Activated CD4-positive, alpha-beta T cell treated with anti-CD3 and anti-CD28 coated beads, Interleukin-2, amount 50 U/mL, for 48 hours (primary cell): ENCODE measurements at places on chromosomes 4 and X.

- DNase-seq: no peak
Observed at GRCh38 chr4:69707807-69708206, 52.6 kb downstream of the SULT1B1 start.

DNA sequence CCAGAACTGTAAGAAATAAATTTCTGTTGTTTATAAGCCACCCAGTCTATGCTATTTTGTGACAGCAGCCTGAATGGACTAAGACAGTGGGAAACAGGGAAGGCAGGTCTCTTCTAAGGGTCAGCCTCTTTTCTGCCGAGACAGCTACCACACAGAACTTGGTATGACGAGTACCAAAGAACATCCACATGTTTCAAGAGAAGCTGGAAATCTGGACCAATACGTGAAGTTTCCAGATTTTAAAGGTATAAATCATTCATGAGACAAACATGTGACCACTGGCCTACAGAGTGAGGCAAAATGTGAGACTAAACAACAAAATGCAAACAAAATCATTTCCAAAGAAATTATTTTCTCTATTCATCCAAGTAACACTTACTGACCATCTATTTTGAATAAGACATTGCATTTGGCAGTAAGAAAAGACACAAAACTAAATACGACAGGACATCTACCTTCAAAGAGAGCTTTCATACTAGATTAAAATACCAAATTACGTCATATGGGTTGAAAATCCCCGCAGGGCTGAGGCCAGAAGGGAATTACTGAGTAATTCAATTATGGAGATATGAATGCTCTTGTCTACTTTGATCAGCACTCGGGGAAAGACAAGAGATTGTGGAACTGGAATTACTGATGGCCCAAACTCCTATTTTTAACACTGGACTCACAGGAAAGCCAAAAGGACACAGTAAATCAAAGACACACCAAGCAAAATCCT is 7.2 kb downstream of the SCARB2 start:
- DNase-seq: no peak

- DNase-seq: no peak
Observed at GRCh38 chr4:164423819-164424218, 330.1 kb upstream of the SMIM31 start.

- DNase-seq: no peak
Observed at GRCh38 chrX:118049713-118050112, 66.9 kb downstream of the KLHL13 start.

DNA sequence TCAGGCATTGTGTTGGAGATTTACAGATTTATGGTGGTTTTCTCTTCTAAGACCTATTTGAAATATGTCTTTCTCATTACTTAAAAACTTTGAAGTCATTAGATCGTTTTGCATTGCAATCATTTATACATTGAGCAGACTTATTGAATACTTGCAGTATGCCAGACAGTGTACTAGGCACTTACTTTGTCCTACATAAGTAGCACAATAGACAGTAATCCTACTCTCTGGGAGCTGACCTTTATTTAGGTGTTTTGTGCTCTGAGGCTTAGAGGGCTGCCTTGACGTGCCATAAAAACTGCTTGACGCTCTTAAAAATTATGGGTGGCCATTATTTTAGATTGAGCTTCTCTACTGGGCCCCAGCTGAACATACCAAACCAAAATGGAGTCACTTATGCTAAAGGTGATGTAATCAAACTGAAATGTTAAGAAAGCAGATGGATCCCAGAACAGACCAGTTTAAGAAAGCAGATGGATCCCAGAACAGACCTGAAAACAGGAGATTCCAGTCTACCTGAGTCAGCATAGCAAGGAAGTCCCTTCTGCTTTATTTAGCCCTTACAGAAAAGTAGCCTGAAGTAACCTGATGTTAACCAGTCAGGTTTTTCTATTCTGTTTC is 42.4 kb downstream of the PTTG2 start:
- DNase-seq: no peak

DNA sequence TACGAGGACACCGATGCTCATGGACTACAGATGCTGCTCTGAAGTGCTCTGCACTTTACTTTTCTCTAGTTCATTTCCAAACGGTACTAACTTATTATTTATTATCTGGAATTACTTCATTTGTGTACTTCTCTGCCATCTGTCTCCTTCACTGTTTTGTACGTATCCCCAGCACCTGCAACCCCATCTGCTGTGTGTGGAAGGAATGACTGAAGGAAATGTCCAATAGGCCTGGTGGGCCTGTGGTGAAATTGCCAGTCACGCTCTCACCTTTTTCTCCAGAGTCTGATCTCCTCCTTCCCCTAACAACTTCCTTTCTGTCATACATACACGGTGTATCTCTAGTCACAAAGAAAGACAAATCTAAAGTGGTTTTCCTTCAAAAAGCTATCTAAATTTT is 12.9 kb downstream of the TMEM154 start:
- DNase-seq: no peak

- peak; percentile 38 for DNase-seq
Observed at GRCh38 chr4:173371292-173372192, 788 bp downstream of the SAP30 start.

GRCh38 chrX:109485470-109486340 is 3.8 kb upstream of the GUCY2F start:
- DNase-seq: peak; percentile 48

GRCh38 chrX:155086202-155086840 is 15.0 kb downstream of the BRCC3 start:
- DNase-seq: peak; percentile 29

- no peak for DNase-seq
Observed at GRCh38 chr4:183932576-183932975, 27.5 kb downstream of the STOX2 start.

GRCh38 chr4:61200916-61201526 is 895 bp downstream of the ADGRL3 start:
- no peak for DNase-seq

GRCh38 chr4:86918539-86919072 is 16.2 kb upstream of the AFF1 start:
- DNase-seq: no peak

DNA sequence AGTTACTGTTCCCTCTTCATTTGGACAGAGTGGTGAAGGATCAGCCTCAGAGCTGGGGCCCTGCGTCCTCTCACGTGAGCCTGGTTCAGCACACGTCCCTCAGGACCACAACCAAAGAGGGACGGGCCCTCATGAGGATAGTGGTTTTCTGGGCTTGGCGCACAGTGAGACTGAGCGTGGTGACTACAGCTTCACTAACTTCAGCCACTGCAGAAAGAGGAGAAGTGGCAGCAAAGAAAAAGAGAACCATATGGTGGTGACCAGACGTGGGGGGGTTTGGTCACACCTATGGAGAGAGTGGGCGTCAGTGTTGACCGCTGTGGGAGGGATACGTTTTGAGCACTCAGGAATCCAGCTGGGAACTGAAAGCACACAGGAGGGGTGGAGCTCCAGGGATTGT is 21.8 kb upstream of the TNIP3 start:
- DNase-seq: no peak

DNA sequence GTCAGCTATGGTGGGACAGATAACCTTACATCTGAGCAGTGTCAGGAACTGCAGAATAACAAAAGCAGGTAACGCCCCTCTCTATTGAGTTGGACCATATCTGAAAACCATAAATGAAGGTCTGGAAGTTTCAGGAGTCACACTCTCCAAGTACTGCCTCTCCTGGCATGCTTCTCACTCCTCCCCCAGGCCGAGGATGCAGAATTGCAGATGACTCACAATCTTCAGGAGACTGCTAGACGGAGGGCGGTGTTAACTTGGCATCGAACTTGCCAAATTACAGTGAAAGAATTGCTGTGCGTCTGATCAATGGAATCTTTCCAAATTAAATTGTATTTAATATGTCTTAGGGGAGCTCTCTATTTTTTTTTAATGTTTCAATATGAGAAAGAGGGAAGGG is 67.1 kb upstream of the TRIM2 start:
- DNase-seq: no peak

DNA sequence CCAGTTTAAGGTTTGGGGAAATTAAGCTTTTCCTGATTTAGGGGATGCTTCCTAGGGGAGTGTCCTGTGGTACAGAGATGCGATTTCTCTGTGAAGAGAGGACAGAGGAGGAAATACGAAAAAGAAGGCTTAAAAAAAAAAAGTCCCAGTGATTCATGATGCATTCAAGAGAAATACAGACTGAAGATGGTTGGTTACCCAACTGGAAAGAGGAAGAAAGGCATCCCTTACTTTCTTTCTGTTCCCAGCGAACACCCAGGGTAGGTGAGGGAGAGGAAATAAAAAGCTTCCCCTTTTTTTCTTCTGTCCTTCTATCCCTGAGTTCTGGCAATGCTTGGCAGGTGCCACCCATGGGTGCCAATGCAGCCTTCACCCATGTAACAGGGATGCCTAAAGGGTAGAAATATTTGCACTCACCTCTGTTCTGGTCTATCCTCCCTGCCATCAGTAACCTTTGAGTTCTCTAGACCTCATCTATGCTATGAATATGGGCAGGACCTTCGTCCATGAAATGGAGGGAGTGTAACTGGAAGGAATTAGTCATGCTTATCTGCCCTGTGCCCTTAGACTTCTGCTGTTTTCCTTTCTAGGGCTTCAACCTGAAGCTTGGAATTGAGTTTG is 230.1 kb upstream of the GALNTL6 start:
- DNase-seq: no peak

DNA sequence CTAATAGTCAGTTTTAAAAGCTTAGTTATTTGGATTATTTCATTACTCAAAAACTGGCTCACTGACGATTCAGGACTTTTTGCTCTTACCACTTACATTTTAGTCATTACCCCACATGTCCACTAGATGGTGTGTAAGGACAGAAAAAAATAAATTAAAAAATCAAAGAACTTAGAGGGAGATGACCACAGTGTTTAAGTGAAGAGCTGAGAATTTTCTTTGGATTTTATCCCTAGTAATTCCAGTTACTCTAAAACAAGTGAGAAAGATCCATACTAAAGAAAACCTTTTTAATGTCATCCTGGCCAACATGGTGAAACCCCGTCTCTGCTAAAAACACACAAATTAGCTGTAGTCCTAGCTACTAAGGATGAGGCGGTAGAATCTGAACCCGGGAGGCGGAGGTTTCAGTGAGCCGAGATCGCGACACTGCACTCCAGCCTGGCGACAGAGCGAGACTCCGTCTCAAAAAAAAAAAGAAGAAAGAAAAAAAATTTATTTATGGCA is 26.4 kb upstream of the TMPRSS11B start:
- peak; percentile 7 for DNase-seq

- DNase-seq: no peak
Observed at GRCh38 chrX:129531132-129531531, 7.8 kb upstream of the SMARCA1 start.

DNA sequence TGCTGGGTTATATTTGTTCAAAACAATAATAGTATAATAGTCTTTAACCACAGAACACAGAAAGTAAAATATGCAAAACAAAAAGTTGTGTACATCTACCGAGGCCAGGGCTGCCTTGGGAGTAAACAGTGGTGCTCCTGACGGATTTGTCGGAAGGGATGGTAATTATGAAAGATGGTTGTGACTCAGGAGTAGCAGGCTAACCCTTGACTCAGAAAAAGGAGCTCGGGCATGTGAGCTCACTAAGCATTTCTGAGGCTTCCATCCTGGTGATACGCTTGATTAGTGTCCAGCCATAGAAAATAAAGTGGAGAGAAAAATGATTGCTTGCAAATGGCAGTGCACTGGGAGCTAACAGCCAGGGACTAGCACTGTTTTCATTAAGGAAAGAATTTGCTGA is 53.2 kb upstream of the SPANXB1 start:
- DNase-seq: no peak

DNA sequence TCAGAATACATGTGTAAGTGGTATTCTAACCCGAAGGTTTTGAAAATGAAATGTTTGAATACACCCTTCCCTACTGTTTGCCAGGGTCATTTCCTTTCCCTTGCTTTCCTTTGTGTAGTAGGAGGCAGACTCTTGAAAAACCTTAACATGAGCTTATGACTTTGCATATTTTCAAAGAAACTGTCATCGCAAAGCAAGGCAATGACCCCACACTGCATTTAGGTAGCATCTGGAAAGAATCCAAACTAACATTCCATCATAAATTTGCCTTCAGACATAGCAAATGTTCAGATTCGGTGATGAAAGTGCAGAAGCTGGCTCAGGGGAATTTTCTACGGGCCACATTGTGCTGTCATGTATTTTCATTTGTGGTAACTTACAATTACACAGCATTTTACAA is 32.3 kb downstream of the SH2D1A start:
- DNase-seq: no peak

DNA sequence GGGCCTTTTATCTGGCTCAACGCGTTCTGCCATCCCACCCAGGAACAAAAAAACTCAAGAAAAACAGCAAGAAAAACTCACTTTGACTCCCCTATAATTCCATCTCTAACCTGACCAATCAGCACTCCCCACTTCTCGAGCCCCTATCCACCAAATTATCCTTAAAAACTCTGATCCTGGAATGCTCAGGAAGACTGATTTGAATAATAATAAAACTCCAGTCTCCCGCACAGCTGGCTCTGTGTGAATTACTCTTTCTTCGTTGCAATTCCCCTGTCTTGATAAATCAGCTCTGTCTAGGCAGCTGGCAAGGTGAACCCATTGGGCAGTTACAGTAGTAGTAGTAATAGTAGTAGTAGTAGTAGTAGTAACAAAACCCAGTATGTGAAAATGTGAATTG is 165.7 kb upstream of the CASK start:
- no peak for DNase-seq

GRCh38 chrX:1248331-1249061 is 20.1 kb upstream of the CSF2RA start:
- DNase-seq: no peak
